ENCODE measurements at places on chromosomes 5 and 9.

DNA sequence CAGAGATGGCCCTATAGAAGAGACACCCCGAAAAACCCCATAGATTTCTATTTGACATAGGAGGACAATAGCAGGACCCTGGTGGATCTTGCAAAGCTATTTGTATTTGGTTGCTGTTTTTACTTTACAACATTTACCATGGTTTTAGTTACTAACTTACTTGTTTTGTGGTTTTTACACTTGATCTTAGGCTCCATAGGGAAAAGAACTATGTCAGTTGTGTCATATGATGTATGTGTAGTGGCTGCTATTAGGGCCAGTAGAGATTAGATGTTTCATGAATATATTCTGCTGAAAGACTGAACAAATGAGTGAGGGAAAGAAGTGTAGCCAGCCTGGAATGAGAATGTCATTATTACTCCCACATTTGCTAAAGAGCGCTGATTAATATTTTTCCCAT is 388.1 kb downstream of the SEMA5A start:
- no peak for DNase-seq

- no peak for DNase-seq
Measured at GRCh38 chr9:318646-319045, 104.0 kb downstream of the DOCK8 start.

- DNase-seq, result no peak
Measured at GRCh38 chr5:100902440-100903038, 543 bp downstream of the ST8SIA4 start.

DNA sequence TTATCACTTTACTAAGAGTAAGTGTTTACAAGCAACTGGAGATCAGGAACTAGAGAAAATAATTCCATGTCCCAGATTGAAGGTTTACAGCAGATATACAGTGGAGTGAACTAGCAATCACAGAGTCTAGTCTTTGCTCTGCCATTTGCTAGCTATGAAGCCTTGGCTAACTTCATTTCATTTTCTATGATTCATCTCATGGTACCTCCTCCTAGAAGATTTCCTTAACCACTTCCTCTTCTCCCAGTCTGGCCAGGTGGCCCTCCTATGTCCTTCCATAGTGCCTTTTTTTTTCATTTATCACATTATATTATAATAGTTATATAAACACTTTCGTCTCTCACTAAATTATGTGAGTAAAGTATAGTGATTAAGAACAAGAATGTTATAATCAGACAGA is 52.1 kb downstream of the GRIA1 start:
- DNase-seq, result no peak

DNA sequence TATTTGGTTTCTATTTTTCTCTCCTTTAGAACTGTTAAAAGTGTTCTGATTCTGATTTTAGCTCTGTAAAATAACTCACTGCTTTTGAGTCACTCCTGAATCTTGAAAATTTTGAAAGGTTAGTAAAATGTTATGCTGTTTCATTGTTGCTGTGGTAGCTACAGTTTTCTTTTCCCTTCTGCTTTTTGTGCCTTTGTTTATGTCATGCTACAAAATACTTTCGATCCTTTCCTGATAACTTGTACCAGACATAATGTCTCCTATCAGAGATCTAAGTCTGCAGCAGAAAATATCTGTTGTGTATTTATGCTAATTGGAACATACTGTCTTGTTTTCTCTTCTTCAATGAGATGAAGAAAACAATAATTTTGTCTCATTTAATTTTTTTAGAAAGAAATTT is 26.9 kb upstream of the CEP120 start:
- no peak for DNase-seq

GRCh38 chr9:96513622-96514021 is 63.7 kb downstream of the HABP4 start:
- no peak for DNase-seq

GRCh38 chr5:54867310-54867944 is 118.0 kb downstream of the ESM1 start:
- DNase-seq, result peak; percentile 57

GRCh38 chr5:1538741-1539392 is 15.1 kb upstream of the LPCAT1 start:
- no peak for DNase-seq

- DNase-seq, result no peak
Measured at GRCh38 chr9:2286825-2287455, 271.8 kb downstream of the SMARCA2 start.

GRCh38 chr9:6869081-6869948 is 111.5 kb downstream of the KDM4C start:
- peak; percentile 78 for DNase-seq

DNA sequence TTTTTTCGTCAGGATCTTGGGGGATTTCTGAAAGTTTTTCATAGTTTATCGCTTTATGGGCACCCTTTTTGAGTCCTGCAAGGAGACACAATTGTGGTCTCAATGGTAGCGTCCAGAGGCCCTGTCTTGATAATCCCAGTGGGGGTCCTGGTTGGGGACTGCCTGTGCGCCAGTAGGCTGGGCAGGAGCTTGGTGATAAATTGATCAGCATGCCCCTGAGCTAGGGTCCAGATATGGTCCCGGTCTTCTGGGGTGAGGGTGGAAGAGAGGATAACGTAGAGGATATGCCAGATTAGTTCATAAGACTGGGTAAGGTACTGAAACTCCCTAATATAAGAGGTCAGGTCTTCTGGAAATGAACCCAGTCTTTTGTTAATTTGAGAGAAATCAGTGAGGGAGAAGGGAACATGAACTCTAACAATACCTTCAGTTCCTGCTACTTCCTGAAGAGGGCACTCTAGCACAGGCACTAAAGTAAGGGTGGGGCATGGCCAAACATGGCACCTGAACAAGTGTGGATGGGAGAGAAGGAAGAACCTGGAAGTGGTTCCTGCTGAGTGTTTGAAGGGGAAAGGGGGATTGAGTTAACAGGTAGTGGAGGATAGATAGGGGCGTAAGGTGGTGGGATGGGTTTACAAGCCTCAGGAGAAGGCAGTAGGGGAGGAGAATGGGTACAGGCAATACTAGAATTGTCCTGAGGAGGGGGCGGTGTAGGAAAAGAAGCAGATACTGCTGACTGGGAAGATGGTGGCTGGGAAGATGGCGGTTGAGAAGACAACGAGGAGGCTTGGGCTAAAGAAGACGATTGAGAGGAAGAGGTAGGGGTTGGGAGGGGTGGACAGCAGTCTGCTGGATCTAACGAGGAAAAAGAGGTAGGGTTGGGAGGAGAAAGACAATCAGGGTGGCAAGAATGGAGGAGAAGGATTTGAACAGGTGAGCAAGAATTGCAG is 33.8 kb upstream of the ANXA2R start:
- no peak for DNase-seq

DNA sequence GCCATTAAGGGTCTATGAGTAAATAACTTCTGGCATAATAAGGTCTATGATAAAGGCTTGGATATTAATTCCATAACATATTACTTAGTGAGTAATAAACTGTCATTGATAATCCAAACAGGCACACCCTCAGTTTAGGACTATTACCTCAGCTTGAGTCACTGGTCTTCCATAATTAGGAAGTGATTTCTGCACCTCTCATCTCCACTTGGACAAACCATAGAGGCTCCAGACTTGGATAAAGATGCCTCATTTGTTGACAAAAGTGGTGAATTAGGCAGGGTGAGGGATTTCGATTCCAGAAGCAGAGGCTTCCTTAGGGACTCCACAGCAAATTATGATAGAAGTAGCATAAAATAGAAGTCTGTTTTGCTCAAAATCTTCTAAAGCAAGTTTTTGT is 127.5 kb upstream of the MTAP start:
- no peak for DNase-seq

All from cerebellum (tissue), 4 donors.